ENCODE measurements at places on chromosomes 16 and 17.

GRCh38 chr17:19769946-19770652 lies 22.0 kb upstream of the ALDH3A1 start:
- peak; percentile 96 for DNase-seq

- DNase-seq: no peak
These were observed 114.3 kb downstream of the MSI2 start for GRCh38 chr17:57370619-57371018.

DNA sequence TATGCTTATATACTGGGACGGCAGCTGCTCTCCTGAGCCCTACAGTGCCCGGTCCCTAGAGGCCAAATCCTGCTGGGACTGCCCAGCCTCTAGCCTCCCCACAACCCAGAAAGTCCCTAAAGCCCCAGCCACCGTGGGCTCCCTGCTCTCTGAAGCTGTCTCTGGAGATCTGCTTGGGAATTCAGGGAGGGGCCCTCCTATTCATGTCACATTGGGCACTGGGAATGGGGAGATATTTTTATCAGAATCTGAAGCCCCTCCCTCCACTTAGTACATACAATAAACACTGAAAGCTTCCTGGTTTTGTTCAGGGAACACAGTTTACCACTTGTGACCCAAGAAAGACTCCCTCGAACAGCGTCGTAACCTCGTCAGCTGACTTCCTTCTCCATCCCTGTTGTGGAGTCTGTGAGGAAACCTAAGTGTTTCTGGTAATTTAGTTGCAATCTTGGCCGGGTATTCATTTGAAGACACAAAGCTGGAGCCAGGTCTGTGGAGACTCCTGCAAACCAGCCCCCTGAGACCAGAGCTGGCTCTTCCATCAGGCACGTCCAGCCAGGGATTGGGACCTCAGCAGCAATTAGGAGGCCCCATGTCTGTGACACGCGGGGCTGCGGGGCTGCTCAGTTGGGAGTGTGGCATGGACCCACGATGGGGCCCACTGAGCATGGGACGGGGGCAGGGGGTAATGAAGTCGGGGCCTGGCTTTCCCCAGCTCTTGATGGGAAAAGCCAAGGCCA lies 38.5 kb downstream of the PGS1 start:
- no peak for DNase-seq

DNA sequence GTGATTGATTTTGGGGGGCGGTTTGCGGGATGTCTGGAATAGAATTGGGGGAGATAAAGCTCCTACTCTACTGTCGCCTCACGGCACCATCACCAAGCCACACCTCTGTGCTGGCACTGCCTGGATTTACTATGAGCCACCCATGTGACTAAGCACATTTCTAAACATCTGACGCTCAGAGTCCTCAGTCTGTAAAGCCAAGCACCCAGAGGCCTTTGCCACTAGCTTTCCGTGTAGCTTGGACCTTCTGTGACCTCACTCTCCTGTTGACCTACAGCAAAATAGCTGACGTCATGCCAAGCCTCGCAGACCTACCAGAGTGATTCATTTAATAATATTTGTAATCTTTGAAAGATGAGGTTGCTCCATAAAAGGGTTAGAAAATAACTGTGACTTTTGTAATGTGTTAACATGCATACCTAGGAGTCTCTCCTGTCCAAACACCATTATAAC lies 38.5 kb upstream of the MYOCD start:
- DNase-seq: peak; percentile 100

GRCh38 chr16:84048270-84048669 lies 5.7 kb upstream of the SLC38A8 start:
- DNase-seq: no peak

DNA sequence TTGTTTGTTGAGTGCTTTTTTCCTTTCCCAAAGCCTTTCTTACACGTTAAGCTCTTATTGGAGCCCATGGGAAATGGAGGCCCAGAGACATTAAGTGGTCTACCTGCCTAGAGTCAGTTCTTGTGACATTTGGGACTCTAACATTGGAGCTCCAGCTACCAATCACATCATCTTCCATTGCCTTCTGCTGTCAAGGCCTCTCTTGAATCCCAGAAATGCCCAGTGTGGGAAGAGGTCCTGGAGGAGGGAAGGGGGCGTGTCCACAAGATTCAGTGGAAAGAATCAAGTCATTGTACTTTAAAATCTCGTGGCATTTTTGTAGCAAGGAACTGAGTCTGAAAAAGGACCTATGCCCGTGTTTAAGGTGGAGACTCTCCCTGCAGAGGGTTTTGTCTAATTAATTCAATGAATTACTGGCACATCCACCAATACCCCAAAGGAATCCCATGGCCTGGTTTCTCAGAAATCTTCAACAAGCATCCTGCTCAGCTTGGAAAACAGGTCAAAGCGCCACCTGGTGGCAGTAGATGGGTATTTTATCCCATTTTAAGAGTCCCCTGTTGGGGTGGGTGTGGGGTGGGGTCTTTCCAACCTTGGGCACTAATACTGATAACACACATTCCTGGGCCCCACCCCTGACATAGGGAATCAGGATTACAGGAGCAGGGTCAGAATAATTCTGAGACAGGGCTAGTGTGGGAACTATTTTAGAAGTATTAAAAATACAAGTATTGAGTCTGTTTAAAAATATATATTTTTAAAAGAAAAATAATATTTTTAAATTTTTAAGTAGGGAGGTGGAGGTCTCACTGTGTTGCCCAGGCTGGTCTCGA lies 24.6 kb downstream of the GPT2 start:
- peak; percentile 64 for DNase-seq

DNA sequence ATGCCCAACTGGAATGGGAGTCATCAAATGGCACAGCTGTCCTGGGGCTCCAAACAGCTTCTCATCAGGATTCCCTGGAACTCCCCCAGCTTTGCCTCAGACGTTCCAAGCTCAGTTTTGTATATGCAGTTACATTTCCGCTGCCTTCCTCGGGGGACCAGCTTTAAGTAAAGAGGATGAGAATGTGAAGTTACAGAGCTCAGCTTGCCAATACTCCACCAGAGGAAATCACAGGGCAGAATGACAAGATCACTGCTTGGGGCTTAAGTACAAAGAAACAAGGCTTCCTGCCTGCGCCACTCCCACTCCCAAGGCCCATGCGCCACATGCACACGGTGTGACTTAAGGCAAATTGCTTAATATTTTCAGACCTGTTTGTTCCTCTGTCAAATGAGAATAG lies 272.4 kb upstream of the CDH11 start:
- no peak for DNase-seq

- DNase-seq: no peak
These were observed 24.0 kb downstream of the PDIA2 start for GRCh38 chr16:306911-307370.

DNA sequence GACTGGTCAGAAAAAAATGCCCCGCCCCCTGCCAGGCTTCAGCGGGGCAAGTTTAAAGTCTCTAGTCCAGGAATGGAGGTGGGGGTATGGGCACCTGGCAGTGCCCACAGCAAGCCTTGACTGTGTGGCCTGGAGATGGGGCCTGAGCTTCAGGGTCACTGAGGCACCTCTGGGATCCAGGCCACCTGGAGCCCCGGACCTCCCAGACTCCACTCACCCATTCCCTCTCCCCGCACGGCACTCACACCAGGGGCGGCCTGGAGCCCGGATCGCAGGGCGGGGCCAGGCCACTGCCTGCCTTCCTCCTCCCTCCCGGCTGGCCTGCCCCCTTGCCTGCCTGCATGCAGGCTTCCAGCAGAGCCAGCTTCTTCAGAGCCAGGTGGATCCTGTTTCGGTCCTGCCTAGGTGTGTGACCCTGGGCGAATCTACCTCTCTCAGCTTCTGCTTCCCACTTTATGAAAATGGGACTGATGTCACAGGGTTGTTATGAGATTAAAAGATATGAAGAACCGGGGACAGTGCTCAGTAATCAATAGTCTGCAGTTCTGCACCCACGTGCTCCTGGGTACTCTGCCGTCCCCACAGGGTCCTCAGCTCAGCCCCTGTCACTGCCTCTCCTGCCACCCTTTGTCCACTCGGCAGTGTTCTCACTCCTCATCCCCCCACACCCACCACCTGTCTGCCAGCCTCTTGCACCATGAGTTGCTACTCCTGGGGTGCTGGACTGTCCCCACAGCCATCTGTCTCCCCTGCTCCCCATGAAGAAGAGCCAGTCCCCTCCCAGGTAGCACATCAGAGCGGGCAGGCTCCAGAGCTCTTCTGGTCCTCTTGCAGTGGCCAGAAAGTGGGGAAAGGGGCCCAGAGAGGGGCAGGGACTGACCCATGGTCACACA lies 1.2 kb upstream of the TCAP start:
- DNase-seq: peak; percentile 49

DNA sequence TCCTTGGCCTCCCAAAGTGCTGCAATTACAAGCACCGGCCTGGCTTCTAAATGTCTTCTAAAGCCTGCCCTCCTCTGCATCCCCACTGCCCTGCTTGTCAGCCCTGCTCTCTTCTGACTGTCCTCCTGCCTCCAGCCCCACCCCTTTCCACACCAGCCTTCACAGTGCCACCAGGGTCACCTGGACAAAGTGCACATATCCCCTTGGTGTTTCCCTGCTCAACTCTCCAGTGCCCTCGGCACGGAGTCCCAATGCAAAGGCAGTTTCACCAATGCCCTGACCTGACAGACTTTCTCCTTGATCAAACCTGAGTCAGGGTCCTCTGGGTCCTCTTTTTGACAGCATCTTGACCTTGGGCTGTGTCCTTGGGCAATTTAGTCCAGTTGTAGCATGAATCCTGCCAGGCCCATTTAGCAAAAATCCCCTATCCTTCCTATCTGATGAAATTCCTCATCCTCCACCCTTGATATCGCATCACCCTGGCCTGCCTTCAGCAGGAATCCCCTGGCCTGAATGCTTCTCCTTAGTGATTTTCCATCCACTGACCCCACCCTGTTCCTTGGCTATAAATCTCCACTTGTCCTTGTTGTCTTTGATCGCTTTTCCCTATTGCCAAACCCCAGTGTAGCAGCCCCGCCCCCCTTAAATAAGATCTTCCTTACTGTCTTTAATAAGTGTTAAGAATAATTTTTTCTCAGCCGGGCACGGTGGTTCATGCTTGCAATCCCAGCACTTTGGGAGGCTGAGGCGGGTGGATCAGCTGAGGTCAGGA lies 42.7 kb upstream of the ETV4 start:
- DNase-seq: no peak

DNA sequence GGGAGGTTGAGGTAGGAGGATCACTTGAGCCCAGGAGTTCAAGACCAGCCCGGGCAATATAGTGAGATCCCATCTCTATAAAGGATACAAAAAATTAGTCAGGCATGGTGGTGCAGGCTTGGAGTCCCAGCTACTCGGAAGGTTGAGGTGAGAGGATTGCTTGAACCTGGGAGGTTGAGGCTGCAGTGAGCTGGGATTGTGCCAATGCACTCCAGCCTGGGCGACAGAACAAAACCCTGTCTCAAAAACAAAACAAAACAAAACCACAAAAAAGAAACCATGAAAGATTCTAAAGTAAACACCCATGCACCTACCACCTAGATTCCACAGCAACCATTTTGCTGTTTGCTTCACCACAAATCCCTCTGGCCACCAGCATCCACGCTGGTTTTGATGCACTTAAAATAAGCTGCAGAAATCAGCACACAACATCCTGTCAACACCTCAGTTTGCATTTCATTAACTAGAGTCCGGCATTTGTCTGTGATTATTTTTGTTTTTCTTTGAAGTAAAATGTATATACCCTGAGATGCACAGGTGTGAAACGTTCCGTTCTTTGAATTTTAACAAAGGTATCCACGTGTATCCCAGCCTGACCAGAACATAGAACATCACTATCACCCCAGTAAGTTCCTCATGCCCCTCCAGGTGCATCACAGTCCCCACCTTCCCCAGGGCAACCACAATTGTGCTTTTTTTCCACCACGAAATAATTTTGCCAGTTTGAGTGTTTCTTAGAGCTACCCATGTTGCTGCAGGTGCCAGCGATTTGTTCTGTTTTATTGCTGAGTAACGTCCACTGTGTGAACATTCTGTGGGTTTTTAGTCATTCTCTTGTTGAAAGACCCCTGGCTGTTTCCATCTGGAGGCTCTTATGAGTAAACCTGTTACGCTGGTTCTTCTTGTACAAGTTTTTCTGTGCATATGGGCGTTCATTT lies 191.5 kb downstream of the SEC14L1 start:
- DNase-seq: no peak

DNA sequence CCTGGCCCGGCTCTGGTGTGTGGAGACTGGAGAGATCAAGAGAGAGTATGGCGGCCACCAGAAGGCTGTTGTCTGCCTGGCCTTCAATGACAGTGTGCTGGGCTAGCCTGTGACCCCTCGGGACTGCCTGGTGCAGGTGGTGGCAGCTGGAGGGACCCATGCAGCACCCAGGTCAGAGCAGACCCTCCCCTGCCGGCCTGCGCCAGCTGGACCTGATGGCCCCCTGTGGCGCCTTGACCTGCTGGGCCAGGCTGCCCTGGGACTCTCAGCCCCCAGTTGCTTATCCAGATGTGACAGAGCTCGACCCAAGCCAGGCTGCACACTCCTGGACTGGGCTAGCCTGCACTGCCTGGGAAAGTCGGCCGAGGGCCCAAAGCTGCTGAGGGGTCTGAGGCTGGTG lies 1.9 kb downstream of the BRICD5 start:
- no peak for DNase-seq
